ENCODE measurements at places on chromosomes 4 and X.

DNA sequence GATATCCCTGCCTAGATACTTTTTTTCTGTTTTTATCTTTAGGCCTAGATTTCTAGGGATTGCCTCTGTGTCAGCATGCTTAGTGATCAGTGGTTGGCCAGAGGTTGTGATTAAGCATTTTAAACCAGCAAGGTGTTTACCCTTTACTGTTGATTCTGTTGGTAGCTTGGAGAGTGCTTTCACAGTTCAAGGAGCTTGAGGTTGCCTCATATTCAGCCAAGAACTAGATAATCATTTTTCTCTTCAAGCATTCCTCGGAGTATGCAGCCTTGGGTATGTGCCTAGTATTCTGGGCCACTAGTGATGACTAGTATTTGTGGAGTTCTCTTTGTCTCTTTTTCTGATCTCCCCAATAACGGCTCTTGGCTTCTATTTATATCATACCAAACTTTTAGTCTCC, 20.4 kb downstream of the APOOL start:
- no peak for DNase-seq

DNA sequence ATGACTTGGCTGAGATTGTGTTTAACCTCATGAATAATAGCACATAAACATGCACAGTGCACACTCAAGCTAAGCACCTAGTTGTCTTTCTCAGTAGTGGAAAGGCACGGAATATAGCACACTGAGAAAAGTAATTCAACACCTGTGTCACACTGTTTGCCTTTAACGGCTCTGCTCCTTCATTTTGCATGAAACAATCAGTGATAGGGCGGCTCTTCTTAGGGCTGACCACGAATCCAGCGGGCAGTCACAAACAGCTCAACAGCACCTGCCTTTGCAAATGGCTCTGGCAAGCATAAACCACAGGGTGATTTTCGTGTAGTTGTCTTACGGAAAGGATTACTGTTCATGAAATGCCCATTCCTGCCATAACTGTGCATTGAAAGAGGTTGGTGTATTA, 954.0 kb upstream of the TENM3 start:
- no peak for DNase-seq

DNA sequence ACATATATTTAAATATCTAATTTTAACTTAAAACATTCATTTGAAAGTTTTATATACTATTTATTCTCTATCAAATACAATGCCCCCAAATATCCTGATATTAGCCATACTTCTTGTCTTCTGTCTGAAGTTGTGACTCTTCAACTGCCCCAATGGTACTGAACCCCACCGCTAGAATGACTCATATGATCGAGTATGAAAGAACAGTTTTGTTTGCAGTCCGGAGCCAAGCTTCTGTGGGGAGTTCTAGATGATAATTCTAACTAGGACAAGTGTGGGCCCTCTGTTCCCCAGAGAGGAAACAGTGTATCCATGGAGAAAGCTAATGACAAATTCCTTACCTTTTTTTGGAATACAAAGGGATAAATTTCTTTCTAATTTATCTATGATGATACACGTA, 24.7 kb upstream of the CT47A1 start:
- no peak for DNase-seq

- DNase-seq, result no peak
Measured at GRCh38 chr4:158775091-158775651, 6.3 kb downstream of the FNIP2 start.

DNA sequence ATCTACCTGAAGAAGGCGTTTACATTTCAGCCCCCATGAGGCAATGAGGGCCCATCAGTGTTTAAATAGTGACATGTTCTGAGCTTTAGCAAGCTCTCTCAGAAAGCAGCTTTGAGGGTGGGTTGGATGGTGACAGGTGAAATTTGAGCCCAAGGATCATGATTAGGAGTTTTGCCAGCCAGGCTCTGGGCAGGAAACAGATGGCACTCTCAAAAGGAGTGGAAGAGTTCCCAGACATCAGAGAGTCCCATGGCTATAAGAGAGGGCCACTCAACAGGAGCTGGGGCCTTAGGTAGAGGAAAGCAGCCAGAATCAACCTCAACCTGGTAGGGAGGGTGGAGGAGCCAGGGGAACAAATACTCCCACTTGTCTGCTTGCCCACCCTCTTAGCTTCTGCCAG, 499.8 kb downstream of the MID1IP1 start:
- DNase-seq, result no peak

- no peak for DNase-seq
Measured at GRCh38 chr4:25346913-25347312, 30.1 kb upstream of the ANAPC4 start.

- no peak for DNase-seq
Measured at GRCh38 chrX:13164611-13165010, 120.2 kb upstream of the FAM9C start.

DNA sequence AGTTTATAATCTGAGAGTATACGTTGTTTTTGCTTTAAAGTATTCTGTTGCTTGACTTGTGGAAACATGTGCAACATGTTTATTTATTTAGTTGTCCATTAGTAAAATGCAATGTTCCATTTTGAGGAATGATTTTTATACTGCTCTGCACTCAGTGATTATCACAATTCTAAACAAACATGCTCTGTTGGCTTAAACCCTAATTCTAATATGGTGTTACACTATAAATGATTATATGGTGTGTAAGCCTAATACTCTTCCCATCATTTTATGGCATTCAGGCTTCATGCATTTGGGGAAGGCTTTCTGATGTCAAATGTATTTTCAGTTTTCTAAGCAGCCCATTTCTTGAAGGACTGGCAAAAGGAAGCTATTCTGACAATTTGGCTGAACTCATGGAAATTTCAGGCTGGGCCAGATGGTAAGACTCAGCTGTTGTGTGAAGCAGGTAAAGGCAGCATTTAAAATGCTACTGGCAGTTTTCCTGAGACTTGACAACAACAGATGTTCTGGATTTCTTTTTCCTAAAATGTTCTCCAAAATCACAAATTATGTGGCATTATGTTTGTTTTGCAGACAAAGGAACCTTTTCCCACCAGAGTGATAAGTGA, 336.7 kb upstream of the GNPDA2 start:
- no peak for DNase-seq

- DNase-seq, result no peak
Measured at GRCh38 chr4:17195461-17196275, 297.2 kb upstream of the LDB2 start.

- peak; percentile 31 for DNase-seq
Measured at GRCh38 chr4:154491341-154492271, at the start of gene DCHS2. Gene DCHS2, minus strand, starts transcription at chr4:154491799. Its CDS starts 444 bp downstream, at chr4:154491355.

- DNase-seq, result no peak
Measured at GRCh38 chr4:4641661-4642495, 100.0 kb upstream of the STX18 start.

DNA sequence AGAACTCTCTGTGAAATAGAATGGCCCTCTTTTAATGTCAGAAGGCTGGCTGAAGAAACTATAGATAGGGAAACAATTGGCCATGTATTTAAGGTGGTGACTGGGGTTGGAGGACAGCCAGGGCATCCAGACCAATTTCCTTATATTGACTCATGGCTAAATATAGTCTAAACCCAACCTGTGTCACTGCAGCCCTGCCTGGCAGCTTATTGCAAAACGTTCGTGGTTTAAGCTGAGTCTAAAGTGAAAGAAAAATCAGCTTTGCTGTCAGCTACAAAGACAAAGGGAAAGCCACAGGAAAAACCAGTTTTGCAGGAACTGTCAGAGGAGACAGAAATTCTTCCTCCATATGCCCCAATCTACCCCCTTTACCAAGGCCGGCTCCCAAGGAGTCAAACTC, 902.8 kb upstream of the NDST4 start:
- no peak for DNase-seq

GRCh38 chr4:25213347-25213979, 20.4 kb upstream of the PI4K2B start:
- no peak for DNase-seq

- no peak for DNase-seq
Measured at GRCh38 chr4:157994863-157995262, 178.0 kb downstream of the GASK1B start.

DNA sequence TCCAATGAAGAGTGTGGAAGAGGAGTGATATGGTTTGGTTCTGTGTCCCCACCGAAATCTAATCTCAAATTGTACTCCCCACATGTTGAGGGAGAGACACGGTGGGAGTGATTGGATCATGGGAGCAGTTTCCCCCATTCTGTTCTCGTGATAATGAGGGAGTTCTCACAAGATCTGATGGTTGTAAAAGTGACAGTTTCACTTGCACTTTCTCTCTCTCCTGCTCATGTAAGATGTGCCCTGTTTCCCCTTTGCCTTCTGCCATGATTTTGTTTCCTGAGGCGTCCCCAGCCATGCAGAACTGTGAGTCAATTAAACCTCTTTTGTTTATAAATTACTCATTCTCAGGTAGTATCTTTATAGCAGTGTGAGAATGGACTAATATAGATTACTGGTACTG, 39.6 kb downstream of the FAM47C start:
- DNase-seq, result no peak

DNA sequence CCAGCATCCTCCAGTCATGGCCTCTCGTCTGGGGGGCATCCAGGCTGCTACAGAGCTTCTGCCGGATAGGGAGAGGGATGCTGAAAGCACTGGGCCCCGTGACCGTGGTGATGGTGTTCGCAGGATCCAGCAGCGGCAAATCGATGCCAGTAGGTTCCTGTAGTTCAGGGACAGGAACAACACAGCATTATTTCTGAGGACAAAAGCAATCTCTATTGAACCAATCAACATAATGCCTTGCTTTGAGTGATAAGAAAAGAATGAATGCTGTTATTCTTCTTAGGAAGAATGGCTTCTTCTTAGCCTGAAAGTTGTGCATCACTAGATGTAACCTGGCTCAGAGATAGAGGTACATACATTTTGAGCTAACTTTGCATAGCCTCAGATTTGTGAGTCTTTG, 378.6 kb downstream of the UNC5C start:
- DNase-seq, result no peak

GRCh38 chrX:134745636-134746409, 87.6 kb upstream of the PLAC1 start:
- DNase-seq, result no peak

DNA sequence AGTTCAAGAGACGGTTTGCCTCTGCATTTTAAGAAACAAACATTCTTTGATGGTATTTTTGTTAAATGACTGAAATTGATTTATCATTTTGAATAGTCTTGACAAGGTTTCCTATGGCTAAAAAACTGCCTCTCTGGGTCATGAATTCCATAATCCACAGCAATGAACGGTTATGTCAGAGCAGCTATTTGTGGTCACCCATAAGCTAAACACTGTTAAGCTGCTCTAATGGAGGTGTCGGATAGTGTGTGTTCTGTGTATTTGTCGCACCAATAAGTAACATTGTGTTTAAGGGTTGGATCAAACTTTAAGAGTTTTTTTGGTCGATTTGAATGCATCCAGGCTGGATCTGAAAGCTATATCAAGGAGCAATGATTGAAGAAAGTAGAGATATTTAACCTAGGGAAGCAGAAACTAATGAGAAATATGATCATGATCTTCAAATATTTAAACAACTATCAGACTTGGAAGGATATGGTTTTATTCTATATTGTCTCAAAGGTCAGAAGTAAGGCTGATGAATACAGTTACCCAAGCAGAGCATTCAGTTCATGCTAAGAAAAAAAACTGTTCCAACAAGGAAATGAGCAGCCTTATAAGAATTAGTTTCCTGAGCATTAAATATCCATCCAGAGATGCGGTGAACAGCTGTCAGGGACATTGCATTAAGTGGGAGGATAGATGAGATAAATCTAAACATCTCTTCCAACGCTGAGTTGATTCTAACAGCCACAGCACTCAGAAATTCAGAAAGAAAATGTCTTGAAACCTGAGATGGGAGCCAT, 232.3 kb upstream of the RPS6KA3 start:
- DNase-seq, result no peak

DNA sequence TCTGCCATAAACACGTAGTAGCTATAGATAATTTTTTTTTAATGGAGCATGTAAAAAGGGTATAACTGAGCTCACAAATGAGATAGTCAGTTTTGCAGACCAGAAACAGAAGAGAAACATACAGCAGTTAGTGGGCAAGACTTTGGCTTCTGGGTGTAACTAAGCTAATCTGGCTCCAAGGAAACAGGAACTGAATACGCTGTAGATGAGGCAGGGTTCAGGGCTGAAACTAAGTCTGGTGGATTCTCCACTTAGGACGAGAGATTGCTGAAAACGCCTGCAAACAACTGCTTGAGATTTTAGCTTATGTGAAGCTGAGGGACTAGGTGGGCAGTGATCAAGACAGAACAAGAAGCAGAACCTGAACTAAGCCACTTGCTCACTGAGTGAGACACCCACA, 91.7 kb downstream of the SMIM20 start:
- DNase-seq, result no peak

GRCh38 chrX:40773809-40774208, 38.5 kb upstream of the MED14 start:
- DNase-seq, result peak; percentile 7

DNA sequence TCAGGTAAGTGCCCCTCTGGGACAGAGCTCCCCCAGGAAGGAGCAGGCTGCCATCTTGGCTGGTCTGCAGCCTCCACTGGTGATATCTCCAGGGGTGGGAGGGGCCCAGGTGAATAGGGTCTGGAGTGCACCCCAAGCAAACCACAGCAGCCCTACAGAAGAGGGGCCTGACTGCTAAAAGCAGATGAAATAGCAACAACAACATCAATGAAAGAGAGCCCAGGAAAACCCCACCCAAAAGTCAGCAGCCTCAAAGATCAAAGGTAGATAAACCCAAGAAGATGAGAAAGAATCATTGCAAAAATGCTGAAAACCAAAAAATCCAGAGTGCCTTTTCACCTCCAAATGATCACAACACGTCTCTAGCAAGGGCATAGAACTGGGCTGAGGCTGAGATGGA, 92.5 kb upstream of the PAGE3 start:
- DNase-seq, result no peak

DNA sequence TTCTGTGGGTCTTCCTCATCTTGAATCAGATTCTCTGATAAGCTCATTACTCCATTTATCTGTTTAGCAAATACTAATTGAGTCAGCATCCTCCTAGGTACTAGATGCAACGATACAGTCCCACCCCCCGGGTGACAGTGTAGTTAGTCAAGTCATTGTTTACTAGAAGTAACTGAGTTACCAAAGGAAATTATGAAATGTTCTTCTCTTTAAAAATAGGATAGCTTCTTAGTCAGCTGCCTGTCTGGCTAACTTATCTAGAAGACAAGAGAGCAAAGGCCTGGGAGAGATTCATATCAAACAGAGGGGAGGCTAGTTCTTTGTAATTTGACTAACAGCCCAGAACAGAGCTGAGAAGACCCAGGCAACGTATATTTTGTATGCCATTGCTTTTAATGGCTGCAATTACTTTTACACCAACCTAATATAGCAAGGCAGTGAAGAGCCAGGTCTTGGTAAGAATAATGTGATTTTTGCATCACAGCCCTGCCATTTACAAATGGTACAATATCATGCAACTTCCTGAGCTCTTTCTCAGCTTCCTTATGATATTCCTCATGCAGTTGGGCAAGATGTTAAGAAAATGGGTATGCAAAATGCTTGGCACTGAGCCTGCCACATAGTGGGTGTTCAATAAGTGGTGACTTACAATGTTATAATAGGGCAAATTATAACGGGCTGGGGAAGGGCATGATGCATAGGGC, 149.9 kb downstream of the CHIC2 start:
- no peak for DNase-seq

DNA sequence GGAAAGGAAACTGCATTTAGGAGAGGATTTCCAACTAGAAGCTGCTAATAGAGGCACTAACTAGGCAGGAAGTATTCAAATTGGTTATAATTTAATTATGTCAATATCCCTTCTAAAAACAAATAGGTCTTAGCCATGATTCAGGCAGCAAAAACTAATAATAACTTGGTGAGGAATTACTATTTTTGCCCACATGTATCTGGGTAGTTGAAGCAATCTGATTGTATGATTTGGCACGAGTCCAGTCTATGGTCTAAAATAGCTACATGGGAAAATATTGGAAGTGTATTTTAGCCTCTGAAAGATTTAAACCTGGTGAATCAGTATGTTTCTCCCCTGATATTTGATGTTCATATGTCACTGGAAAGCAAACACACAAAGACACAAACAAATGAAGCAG, 62.2 kb downstream of the MFAP3L start:
- DNase-seq, result no peak

Measured in A673 (cell line).